ENCODE measurements at places on chromosomes 2 and 18. TPM values are rescaled to one million over a fixed set of nuclear protein-coding genes. Genes with fewer than 3 reads are reported as not detected.

- H3K27ac ChIP-seq: no peak overlapping the region
- peaks cover 42% of the 10 kb centered on the region for H3K36me3 ChIP-seq
- H3K4me3 ChIP-seq: no peak overlapping the region
- H3K4me1 ChIP-seq: peaks cover 66% of the 10 kb centered on the region
Observed at GRCh38 chr18:44715245-44715644, 34.6 kb downstream of the SETBP1 start.

DNA sequence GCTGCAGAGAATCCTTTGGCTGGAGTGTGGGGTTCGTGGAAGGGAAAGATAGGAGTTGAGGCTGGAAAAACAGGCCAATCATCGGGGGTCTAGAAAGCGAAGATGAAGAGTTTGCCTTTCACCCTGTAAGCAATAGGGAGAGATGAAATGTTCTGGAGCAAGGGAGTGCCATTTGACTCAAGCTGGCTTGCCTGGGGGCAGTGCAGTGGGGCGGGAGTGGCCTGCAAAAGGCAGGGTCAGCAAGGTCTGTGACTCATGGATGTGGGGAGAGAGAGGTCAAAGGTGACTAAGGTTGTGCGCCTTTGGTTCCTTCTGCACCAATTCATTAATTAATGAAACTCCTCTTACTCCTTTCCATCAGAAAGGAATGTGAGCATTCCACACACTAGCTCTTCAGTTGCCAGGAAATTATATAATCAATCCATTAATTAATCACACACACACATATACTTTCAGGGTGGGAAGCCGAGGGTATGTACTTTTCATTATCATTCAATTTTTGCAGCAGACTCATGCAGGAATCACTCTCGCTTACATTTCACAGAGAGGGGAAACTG lies 227.6 kb downstream of the MYCN start:
- H3K27me3 ChIP-seq: no peaks in the 10 kb centered on the region
- no peak overlapping the region for H3K4me3 ChIP-seq
- H3K36me3 ChIP-seq: no peaks in the 10 kb centered on the region

DNA sequence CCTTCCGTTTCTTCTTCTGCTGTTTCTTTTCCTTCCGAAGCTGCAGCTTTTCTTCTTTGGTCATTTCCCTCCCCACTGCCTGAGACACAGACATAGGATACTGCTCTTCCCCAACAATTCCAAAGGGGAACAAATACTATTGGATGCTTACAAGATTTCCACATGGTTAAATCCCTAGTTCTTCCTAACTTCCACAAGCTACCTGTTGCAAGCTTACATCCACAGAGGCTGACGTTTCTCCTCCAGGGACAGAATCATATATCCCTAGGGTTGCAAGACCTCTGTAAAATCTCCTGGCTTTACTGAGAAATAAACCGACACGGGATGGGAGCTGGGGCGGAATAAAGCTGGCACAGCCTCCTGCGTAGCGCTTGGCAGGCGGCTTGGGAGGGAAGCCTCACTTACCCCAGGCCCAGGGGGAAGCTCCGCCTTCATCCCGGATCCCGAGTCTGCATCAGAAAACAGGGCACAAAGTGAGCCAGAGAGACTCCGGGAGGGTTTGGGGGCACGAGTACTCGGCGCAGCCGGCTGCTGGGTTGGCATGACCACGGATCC lies 590 bp downstream of the EIF2B4 start:
- no peaks in the 10 kb centered on the region for H3K27me3 ChIP-seq
- peak overlapping the region; percentile 90 for H3K27ac ChIP-seq
- DNase-seq: no peak
- H3K4me1 ChIP-seq: peaks cover 36% of the 10 kb centered on the region

- H3K36me3 ChIP-seq: no peaks in the 10 kb centered on the region
- DNase-seq: no peak
- H3K4me3 ChIP-seq: no peak overlapping the region
Observed at GRCh38 chr18:64183665-64184064, 34.8 kb upstream of the LINC00305 start.

GRCh38 chr2:95728878-95729596 lies 137.2 kb downstream of the TRIM43 start:
- H3K4me3 ChIP-seq: no peak overlapping the region
- no peaks in the 10 kb centered on the region for H3K4me1 ChIP-seq
- H3K27ac ChIP-seq: no peak overlapping the region

BOLL gene
- not detected for total RNA-seq

- no peak overlapping the region for H3K27ac ChIP-seq
- no peaks in the 10 kb centered on the region for H3K4me1 ChIP-seq
- H3K27me3 ChIP-seq: no peaks in the 10 kb centered on the region
- H3K36me3 ChIP-seq: no peaks in the 10 kb centered on the region
- no peak for DNase-seq
Observed at GRCh38 chr2:18311420-18312195, 248.8 kb downstream of the RDH14 start.

- no peak overlapping the region for H3K4me3 ChIP-seq
- H3K4me1 ChIP-seq: peaks cover 15% of the 10 kb centered on the region
- no peaks in the 10 kb centered on the region for H3K36me3 ChIP-seq
- H3K27me3 ChIP-seq: peaks cover 18% of the 10 kb centered on the region
- no peak overlapping the region for H3K27ac ChIP-seq
- no peak for DNase-seq
Observed at GRCh38 chr2:113376913-113377445, 60.5 kb upstream of the ZNG1B start.

GRCh38 chr2:148577845-148578492 lies 66.6 kb upstream of the EPC2 start:
- no peak for DNase-seq
- peaks cover under 1% of the 10 kb centered on the region for H3K4me1 ChIP-seq
- H3K36me3 ChIP-seq: no peaks in the 10 kb centered on the region
- peaks cover 70% of the 10 kb centered on the region for H3K27me3 ChIP-seq

AQP4 gene
- not detected for total RNA-seq

GRCh38 chr2:102422910-102423309 lies at the start of gene IL18RAP:
IL18RAP (plus strand) TSS chr2:102423160; CDS start chr2:102423278, 118 bp downstream.
- H3K4me3 ChIP-seq: peak within 1 kb of the TSS; percentile 6
- H3K36me3 ChIP-seq: peaks cover 62% of the 10 kb centered on the region
- H3K4me1 ChIP-seq: peaks cover 74% of the 10 kb centered on the region
- DNase-seq: no peak
- H3K27me3 ChIP-seq: no peaks in the 10 kb centered on the region

DNA sequence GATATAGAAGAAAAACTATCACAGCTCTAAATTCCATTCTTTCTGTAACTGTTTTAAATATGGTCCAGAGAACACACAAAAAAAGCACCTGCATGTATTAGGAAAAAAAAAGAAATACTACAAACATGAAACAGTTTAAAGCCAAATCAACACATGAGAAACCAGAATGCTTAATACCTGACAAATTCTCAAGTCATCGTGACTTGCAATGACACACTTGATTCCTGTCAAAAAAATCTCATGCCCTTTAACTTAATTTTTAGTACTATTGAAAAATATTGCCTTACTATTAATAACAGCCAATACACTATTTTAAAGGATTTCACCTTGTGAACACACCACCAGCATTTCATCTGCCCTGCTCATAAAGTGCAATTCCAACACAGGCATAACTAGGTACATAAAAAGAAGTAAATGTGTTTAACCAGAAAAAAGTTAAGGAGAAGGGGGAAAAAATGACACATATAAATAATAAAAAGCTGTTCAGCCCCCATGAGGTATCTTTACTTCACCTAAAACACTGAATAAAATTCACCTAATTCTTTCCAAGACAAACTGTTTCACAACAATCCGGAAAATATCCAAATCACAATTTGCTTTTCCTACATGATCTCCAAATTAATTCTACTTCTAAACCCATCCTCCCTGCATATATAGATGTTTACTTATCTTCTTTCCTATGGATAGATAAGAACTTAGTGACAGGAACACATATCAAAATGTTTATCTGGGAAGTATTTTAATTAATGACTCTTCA lies 10.8 kb downstream of the ROCK2 start:
- H3K27ac ChIP-seq: no peak overlapping the region
- H3K4me3 ChIP-seq: no peak overlapping the region
- no peaks in the 10 kb centered on the region for H3K4me1 ChIP-seq
- peaks cover 4% of the 10 kb centered on the region for H3K36me3 ChIP-seq

RAB27B gene
- 0.66 TPM for total RNA-seq

SDC1 gene
- 0.42 TPM for total RNA-seq

GPR45 gene
- total RNA-seq: not detected

DNA sequence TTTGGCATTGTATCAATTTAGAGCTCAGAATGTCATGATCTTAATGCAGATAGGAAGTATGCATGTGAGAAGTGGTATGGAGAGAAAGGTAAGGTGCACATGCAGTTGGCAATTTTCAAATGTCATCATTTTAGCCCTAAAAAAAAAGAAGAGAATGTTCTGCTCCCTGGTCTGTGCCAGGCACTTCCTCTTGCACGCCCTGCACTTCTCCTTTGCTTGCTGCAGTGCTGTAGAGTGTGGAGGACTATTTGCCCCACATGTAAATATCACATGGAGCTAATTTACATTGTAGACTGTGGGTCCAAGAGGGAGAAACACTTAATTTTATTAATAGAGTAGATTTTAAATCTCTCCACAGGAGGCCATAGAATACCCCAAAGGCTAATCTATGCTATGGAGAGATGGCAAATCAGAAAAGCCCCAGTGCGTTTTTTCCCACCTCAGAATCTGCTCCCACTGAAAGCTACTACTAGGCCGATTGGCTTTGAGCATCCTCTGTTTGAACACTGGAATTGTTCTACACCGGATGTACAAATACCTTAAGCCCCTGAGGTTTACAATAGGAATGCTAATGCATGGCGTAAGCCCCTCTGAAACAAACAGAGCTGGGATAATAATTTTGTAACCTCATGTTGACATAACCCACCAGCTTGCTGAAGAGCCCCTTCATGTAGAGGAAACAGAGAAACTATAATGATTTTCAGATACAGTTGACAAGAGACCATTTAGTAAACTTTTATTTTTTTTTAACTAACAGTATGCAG lies 137.2 kb upstream of the KLHL14 start:
- H3K4me1 ChIP-seq: no peaks in the 10 kb centered on the region
- H3K4me3 ChIP-seq: no peak overlapping the region
- H3K27me3 ChIP-seq: no peaks in the 10 kb centered on the region
- no peaks in the 10 kb centered on the region for H3K36me3 ChIP-seq
- no peak for DNase-seq

CYBRD1 gene
- total RNA-seq: 4.6 TPM

GRCh38 chr18:36770315-36770946 lies 58.4 kb downstream of the TPGS2 start:
- no peaks in the 10 kb centered on the region for H3K27me3 ChIP-seq
- no peak overlapping the region for H3K27ac ChIP-seq
- peaks cover 12% of the 10 kb centered on the region for H3K4me1 ChIP-seq
- no peak overlapping the region for H3K4me3 ChIP-seq
- no peaks in the 10 kb centered on the region for H3K36me3 ChIP-seq
- no peak for DNase-seq

GRCh38 chr2:13114391-13114790 lies 397.7 kb downstream of the TRIB2 start:
- H3K4me3 ChIP-seq: no peak overlapping the region
- no peaks in the 10 kb centered on the region for H3K4me1 ChIP-seq
- no peaks in the 10 kb centered on the region for H3K27me3 ChIP-seq
- no peak overlapping the region for H3K27ac ChIP-seq
- DNase-seq: no peak
- no peaks in the 10 kb centered on the region for H3K36me3 ChIP-seq

DNA sequence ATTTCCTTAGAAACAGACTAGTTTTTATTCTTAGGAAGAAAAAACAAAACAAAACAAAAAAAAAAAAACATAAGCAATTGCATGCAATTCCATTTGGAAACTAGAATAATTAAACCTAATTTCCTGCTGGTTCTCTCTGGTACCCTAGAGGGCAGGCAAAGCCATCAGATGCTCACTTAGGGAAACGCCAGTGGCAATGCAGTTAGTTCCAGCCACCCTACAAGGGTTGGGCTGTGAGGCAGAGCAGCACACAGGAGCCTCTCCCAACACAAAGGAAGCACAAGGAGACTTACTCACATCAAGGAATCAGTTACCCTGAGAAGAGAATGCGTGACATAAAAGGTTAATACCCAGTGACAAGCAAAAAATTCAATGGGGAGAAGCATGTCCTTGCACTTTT lies 28.8 kb downstream of the CCDC93 start:
- H3K4me1 ChIP-seq: peaks cover 2% of the 10 kb centered on the region
- no peaks in the 10 kb centered on the region for H3K27me3 ChIP-seq
- H3K36me3 ChIP-seq: peaks cover 31% of the 10 kb centered on the region
- DNase-seq: no peak
- no peak overlapping the region for H3K27ac ChIP-seq
- H3K4me3 ChIP-seq: no peak overlapping the region

- no peak overlapping the region for H3K4me3 ChIP-seq
- H3K36me3 ChIP-seq: peaks cover 2% of the 10 kb centered on the region
- peaks cover 32% of the 10 kb centered on the region for H3K27me3 ChIP-seq
- no peak for DNase-seq
- no peak overlapping the region for H3K27ac ChIP-seq
Observed at GRCh38 chr2:9979977-9980376, 28.5 kb downstream of the GRHL1 start.

GRCh38 chr2:46333912-46334311 lies 36.7 kb downstream of the EPAS1 start:
- peaks cover 14% of the 10 kb centered on the region for H3K4me1 ChIP-seq
- H3K36me3 ChIP-seq: no peaks in the 10 kb centered on the region
- H3K4me3 ChIP-seq: no peak overlapping the region
- no peak for DNase-seq
- H3K27me3 ChIP-seq: peaks cover 12% of the 10 kb centered on the region
- no peak overlapping the region for H3K27ac ChIP-seq

GRCh38 chr18:47265197-47265596 lies 13.7 kb upstream of the SKOR2 start:
- no peaks in the 10 kb centered on the region for H3K36me3 ChIP-seq
- no peak for DNase-seq
- no peaks in the 10 kb centered on the region for H3K4me1 ChIP-seq

DNA sequence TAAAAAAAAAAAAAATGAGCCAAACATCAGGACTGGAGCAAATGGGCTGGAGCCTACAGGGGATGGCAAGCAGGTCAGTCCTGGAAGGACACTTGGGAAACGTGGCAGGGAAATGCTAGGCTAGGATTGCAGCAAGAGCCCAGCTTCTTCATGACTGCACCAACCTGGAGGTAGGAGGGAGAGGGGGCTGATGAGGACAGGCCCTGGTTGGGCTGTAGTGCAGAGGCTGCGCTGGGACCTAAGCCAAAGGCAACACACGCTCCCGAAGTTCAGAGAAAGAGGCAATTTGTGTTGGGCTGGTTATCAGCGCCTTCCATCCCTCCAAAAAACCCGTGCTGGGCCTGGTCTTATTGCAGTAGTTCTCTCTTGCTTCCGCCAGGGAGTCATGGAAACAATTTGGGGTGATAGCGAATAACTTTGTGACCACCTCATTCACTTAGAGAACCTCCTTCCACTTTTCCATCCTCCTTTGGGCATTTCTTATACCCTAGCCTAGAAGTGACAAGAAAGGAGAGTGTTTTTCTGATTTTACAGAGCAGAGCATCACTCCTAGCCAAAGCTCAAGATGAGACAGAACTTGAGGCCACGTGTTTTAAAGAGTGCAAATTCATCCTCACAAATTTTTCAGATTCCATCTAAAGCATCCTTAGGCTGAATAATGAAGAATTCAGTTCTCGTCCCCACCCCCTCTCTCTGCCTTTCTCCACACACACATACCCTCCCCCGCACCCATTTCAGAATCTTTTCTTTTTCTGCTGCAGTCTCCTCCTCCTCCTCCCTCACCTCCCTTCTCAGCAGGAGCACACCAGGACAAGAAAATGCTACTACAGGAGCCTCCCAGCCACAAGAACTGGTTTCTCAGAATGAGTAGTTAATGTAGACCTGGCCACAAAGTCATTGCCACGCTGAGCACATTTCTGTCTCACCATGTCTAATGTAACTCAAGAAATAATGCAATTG lies 82.5 kb upstream of the STPG4 start:
- peaks cover 13% of the 10 kb centered on the region for H3K4me1 ChIP-seq
- no peak overlapping the region for H3K4me3 ChIP-seq
- H3K27ac ChIP-seq: no peak overlapping the region
- no peaks in the 10 kb centered on the region for H3K36me3 ChIP-seq

- H3K27me3 ChIP-seq: no peaks in the 10 kb centered on the region
- no peak for DNase-seq
- no peak overlapping the region for H3K4me3 ChIP-seq
- no peaks in the 10 kb centered on the region for H3K4me1 ChIP-seq
Observed at GRCh38 chr2:188835006-188835405, 139.2 kb upstream of the COL3A1 start.

All from activated CD8-positive, alpha-beta memory T cell treated with anti-CD3 and anti-CD28 coated beads, Interleukin-2, amount 10 ng/mL, durations not matched to agents 7 days and 5 days (primary cell).